ENCODE measurements at places on chromosomes 5 and 9. TPM values are rescaled to one million over a fixed set of nuclear protein-coding genes. Genes with fewer than 3 reads are reported as not detected.

DNA sequence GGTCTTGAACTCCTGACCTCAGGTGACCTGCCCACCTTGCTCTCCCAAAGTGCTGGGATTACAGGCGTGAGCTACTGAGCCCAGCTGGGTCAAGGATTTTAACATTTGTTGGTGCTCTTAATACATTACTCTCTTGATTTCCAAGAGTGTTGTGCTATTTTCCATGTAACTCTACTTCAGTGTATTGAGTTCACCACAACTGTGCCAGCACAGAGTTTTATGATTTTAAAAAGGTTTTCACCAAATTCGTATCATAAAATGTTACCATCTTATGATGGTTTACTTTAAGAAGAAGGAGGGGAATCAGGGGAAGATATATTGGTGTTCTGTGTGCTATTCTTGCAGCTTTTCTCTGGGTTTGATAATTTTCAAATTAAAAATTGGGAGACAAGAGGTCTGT, 6.6 kb upstream of the ADGRD2 start:
- no peak for DNase-seq

GRCh38 chr9:17588395-17588794, 9.5 kb downstream of the SH3GL2 start:
- DNase-seq = no peak

- no peak for DNase-seq
Measured at GRCh38 chr9:137397675-137398423, 25.1 kb downstream of the EXD3 start.

GRCh38 chr9:33175649-33176325, 8.7 kb upstream of the B4GALT1 start:
- DNase-seq = no peak

DNA sequence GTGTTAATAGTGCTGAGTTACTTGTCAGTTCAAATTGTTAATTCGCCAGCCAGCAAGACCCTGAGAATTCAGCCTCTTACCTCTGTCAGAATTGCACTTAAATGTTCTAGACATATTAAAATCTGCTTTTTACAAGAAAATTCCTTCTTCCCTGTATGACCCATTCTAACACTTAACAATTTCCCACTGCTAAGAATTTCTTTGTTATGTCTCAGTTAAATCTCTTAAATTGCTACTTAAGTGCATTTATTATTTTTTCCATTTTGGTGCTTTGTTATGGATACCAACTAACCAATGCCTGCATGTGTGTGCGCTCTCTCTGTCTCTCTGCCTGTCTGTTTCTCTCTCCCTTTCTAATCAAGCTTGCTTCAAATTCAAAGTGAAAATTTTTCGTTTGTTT, 44.9 kb downstream of the IZUMO3 start:
- no peak for DNase-seq

- DNase-seq = no peak
Measured at GRCh38 chr5:123875561-123876275, 363.7 kb downstream of the CSNK1G3 start.

- DNase-seq = no peak
Measured at GRCh38 chr5:156971848-156972525, 9.0 kb upstream of the TIMD4 start.

The MOB3B gene
- total RNA-seq = 0.11 TPM

The SLC4A9 gene
- total RNA-seq = not detected

The RASGRF2 gene
- 2.3 TPM for total RNA-seq

The SLC36A1 gene
- total RNA-seq = 15.4 TPM
